ENCODE measurements at places on chromosomes 11 and 22.

GRCh38 chr11:117945047-117945810, 16.0 kb upstream of the TMPRSS13 start:
- no peak for DNase-seq

- no peak for DNase-seq
Measured at GRCh38 chr11:124625504-124626168, 3.0 kb downstream of the TBRG1 start.

GRCh38 chr22:17705546-17705945, 67.0 kb downstream of the BCL2L13 start:
- no peak for DNase-seq

DNA sequence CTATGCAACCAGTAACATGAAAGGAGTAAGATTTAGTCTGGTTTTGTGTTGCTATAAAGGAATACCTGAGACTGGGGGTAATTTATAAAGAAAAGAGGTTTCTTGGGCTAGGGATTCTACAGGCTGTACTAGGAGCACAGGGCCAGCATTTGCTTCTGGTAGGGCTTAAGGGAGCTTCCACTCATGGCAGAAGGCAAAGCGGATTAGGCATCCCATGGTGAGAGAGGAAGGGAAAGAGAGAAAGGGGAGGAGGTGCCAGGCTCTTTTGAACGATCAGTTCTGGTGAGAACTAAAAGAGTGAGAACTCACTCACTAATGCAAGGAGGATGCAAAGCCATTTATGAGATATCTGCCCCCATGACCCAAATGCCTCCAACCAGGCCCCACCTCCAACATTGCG, 283.2 kb downstream of the OPCML start:
- DNase-seq = no peak

DNA sequence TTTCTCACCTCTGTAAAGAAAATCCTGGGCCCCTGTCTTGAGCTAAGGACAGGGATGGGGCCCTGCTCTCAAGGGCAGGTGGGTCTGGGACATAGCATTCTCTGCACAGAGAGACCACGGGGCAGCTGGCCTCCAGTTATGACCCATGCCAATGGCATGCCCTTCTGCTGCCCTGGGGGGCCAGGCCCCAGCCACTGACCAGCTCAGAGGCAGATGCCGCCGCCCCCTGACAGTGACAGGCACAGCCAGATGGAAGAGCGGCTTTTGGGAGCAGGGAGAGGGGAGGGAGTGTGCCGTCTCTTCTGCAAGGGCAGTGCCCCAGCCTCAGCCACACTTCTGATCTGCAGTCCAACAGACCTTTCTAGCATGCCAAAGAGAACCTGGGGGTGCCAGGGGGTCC, 114.8 kb upstream of the NAV2 start:
- no peak for DNase-seq

DNA sequence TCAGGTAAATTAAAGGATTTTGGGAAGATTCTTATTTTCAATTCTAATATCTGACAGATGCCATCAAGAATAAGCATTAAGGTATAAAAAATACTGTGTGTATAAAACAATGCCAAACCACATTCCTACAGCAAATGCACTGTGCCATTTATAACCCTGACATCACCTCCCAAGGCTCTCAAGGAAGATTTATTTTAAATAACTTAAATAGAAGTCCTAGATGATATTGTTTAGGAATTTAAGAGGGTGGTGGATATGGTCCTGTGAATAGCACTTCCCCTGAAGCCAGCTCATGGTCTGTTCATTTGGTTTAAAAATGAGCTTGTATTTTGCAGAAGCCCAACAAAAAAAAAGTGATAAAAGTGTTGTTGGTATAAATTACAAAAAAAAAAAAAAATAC, 32.1 kb downstream of the PPIL2 start:
- no peak for DNase-seq

DNA sequence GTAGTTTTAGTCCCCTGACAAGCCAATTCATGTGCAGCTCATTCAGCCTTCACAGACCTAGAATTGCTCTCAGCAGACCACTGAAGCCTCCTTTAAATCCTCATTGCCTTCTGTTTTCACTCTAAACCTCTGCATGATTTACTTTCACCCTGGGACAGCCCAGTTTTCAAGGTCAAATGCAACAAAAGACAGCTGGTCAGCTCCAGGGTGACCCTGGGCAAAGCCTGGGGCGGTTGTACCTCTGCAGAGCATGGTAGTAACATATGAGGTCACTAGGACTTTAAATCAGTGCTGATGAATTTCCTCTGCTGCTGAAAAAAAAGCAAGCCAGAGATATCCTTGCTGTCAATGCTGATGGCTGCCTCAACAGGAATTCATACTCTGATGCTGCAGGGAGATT, 62.2 kb downstream of the SERGEF start:
- no peak for DNase-seq

- no peak for DNase-seq
Measured at GRCh38 chr11:76863196-76863777, 2.6 kb downstream of the ACER3 start.

GRCh38 chr11:46607516-46607915, 9.5 kb downstream of the HARBI1 start:
- no peak for DNase-seq

DNA sequence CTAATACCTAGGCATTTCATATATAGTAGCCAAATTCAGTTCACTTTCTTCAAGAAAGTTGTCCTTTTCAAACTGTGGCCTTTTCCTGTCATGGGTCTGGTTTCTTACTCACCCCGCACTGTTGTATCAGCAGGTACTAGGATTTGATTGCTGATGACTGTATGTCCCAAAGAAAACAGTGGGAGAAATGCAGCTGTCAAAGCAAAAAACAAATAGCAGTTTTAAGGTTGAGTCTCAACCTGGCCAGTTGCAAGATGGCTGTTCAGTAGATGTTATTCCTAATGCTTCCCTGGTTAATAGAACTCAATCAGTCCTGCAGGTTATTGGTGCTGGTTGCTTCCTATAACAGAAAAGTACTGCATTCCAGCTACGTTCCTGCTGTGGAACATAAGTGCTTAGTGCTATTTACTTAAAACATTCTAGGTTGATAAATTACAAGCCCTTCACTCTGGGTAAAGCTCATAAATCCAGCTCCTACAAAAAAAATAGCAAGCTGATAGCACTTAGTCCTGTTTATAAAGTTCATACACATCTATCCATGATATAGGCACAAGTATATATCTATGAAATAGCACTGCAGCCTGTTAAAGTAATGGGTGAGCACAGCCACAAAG, 26.6 kb downstream of the NF2 start:
- no peak for DNase-seq

- no peak for DNase-seq
Measured at GRCh38 chr11:127395034-127395433, 394.5 kb upstream of the KIRREL3 start.

- no peak for DNase-seq
Measured at GRCh38 chr22:25110596-25110845, 89.1 kb upstream of the CRYBB3 start.

All from epithelial cell of proximal tubule (primary cell).